ENCODE measurements at places on chromosomes 3 and 15. TPM values are rescaled to one million over a fixed set of nuclear protein-coding genes. Genes with fewer than 3 reads are reported as not detected.

The AP3B2 gene
- total RNA-seq, result 0.15 TPM

The ASB14 gene
- not detected for total RNA-seq

The LSM3 gene
- total RNA-seq, result 4.6 TPM

The ESYT3 gene
- total RNA-seq, result not detected

All from smooth muscle cell of trachea (primary cell).